Inflammatory macrophage treated with lipopolysaccharide for 1 hour (primary cell): ENCODE measurements at places on chromosomes 3 and 15.

DNA sequence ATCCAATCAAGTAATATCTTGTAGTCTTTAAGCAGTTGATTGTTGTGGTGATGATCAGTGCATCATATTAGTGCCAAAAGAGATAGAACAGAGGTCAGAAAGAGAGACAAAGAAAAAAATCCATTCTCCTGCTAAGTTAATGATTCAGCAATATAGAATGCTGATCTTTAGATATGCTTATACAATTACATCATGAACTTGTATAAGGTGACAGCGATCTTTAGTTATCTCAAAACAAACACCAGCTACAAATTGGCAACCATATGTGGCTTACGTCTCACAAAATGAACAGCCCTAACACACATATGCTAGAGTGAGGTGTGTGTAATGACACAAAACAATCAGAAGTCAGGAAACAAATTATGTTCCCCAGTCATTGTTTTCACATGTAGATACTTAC is 12.5 kb downstream of the LSAMP start:
- no peak for DNase-seq

DNA sequence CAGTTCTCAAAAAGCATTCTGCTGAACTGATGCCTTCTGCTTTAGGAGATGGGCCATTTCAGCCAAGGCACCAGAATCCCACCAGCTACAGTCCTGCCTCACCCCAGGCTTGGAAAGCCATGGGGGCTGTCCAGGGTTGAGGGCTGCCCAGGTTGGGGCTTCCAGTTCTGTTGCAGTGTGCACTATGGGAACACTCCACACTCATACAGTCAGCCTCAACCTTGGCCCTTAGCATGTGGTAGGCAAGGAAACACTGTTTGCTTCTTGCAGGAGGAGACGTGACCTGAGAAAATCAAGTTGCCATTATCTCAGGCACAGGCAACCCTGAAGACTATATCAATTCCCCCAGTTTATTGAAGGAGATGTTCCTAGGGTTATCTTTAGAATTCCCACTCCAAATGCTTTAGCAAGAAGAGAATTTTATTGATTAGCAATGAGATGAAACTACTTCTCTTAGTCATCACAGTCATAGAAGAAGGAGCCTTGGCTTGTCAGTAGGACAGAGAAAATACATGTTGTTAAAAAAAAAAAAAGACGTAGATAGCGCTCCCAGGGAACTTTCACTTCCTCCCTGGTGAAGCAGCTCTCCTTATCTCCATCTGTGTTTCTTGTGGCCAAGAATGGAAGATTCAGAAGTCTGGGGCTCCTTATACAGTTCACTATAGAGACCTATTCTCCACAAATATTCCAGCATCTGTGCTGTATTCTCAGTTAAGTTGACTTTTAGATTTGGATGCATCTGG is 38.3 kb upstream of the IL12A start:
- DNase-seq, result no peak

DNA sequence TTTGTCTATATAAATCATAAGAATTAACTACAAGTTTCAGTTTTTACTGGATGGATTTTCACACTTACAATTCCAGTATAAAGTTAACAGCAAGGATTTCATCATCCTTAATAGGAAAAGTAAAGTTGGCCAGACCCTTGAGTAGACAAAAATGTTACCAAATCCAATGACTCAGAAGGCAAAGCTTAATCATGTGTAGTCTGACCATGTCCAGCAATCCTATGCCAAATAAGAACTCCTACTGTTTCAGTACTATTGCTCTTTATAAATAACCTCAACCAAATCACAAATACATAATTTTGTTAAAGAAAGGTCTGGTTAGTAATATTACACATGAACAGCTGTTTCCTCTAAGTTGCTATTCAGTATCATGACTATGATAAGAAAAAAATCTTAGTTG is 35.0 kb downstream of the PLOD2 start:
- peak; percentile 19 for DNase-seq

DNA sequence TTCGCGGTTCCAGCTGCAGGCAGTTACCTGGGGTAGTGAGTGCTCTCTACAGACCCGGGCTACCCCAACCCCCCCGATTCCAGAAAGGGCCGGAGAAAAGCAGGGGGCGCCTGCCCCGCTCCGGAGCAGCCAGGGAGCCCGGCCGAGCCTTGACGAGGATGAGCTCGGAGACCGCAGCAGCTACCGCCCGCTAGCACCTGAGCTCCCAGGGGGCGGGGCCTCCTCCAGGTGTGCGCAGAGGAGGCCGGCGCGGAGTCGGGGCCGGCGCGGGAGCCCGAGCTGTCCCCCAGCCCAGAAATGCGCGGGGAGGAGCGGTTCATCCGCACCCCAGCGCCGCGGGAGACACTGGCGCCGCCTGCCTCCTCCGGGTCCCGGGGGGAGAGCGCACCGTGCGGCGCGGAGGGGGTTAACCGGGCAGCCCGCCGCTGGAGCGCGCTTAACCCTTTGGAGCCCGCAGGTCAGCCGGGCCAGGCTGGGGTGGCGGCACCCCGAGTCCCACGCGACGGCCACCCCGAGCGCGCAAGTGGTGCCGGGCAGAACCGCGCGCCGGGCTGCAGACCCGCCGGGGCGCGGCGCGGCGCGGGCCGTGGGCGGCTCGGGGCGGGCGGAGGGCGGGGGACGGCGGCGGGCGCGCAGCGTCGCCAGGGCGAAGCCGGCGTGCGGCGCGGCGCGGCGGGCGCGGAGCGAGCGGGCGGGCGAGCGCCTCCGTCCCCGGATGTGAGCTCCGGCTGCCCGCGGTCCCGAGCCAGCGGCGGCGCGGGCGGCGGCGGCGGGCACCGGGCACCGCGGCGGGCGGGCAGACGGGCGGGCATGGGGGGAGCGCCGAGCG is at the start of gene CACNA1D:
Gene CACNA1D (plus strand): TSS at position 649 of the 829 bp plus-strand sequence. CDS start 556 bp downstream, outside the sequence.
- DNase-seq, result no peak

DNA sequence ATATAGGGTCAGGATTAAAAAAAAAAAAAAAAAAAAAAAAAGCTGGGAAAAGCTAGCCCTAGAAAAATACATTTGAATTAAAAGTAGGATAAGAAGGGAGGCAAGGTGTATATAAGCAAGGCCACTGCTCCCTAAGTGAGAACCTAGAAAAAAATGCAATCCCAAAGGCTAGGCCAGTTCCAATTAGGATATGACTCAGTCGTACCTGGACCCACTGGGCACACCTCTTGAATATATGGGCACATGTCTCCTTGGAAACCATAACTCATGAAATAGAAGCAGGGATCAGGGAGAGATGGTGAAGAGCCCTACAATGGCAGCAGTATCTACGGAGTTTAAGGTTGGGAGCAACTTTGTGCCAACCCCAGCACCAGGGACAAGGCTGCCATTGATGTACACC is 314.1 kb upstream of the IL12A start:
- DNase-seq, result no peak

DNA sequence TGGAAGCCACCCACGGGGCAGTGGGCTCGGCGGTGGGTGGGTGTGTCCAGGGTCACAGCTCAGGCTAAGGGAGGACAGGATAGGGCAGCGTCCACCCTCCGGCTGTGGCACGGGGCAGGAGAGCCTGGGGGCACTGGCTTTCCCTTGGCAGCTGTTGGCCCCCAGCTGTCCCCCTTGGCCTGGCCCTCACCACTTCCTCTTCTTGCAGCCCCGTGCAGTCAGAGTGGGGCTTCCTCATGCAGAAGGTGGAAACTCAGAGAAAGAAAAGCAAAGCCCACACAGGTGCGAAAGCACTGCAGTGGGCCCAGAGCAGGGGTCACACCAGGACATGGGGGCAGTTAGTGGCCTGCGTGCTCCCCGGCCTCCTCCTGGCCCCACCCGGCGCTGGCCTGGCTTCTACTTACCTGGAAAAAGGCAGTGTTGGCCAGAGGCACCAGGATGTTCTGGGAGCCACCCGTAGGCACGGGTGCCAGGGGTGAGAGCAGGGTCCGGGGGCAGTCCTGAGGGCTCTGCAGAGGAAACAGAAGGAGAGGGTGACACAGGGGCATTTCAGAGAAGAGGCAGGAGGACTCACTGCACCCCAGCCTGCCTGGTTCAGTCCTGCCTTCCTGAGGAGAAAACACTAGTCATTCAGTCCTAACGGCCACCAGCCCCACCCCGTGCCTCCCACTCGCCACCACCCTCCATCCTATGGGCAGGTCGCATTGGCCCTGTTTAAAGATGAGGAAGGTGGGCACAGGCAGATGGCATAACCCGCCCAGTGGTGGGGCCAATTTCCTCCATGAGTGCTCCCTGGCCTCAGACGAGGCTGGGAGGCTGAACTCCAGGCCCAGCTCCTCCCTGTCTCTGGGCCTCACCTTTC is 28.3 kb downstream of the PLXND1 start:
- DNase-seq, result peak; percentile 55

DNA sequence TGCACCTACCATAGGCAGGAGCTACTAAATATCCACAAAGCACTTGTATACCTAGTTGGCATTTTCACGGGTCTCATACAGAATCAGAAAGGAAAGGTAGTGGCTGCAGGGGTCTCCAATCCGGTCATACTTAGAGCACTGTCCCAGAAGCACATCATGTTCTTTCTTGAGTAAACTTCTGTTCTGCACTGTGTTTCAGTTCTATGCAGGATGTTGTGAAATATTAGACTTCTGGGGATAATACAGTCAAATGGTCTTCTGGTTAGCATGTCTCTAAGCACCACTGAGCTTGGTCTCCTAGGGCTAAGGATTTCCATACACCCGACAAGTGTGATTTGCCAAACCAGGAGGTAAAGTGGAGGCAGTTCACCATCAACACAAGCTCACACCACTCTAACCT is 27.9 kb downstream of the MINDY4B start:
- no peak for DNase-seq

DNA sequence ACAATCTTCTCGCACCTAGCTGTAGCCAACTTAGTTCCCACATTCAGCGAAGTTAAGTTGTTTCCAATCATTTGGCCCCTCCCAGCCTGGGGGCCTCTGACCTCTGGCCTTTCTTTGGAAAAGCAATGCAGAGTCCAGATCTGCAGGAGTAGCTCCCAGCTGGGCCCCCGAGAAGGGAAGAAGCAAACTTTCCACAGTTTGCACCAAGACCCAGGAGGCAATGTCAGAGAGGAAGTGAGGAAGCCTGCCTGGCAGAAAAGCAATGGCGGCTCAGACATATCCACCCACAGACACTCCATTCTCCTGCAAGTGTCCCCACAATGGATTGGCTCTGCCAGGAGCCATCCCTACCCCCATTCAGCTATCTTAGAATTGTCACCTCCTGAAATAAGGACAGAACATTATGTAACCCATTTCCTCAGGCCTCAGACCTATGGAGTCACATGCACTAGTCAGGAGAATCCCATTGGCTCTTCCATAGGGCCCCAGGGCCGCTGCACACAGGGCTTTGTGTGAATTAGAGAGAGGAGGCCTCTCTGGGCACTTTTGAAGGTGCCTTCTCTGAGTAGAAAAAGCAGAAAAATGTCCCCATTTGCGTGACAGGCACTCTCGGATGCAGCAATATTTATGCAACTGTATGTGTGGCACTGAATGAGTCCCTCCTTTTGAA is 3.0 kb upstream of the BUB1B start:
- DNase-seq, result peak; percentile 35

GRCh38 chr3:102531686-102532085 is 96.9 kb downstream of the ZPLD1 start:
- no peak for DNase-seq

DNA sequence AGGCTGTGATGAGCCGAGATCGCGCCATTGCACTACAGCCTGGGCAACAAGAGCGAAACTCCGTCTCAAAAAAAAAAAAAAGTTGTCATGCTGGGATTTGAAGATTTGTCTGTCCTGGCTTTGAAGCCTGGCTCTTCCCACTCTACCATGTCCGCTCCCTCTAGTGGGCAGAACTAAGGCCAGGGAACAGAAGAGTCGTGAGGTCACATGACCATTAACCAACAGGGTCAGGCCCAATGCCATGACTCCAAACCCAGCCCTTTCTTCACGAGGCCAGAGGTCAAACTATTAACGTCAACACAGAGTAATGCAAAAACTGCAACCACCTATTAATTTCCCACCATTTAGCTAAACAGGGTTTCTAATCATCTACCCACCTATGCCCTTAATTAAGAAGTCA is 212.1 kb downstream of the ADAMTS17 start:
- no peak for DNase-seq

DNA sequence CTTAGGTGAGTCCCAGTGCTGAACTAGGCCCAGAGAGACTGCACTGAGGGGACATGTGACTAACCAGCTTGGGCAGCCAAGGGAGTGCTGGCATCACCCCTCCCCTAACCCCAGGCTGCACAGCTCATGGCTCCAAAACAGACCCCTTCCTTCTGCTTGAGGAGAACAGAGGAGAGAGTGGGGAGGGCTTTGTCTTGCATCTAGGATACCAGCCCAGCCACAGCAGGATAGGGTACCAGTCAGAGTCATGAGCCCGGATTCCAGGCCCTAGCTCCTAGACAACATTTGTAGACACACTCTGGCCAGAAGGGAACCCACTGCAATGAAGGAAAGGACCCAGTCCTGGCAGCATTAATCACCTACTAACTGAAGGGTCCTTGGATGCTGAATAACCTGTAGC is 49.9 kb upstream of the PLSCR4 start:
- DNase-seq, result no peak
